Effector memory CD4-positive, alpha-beta T cell (primary cell): ENCODE measurements at places on chromosomes 3 and 15.

DNA sequence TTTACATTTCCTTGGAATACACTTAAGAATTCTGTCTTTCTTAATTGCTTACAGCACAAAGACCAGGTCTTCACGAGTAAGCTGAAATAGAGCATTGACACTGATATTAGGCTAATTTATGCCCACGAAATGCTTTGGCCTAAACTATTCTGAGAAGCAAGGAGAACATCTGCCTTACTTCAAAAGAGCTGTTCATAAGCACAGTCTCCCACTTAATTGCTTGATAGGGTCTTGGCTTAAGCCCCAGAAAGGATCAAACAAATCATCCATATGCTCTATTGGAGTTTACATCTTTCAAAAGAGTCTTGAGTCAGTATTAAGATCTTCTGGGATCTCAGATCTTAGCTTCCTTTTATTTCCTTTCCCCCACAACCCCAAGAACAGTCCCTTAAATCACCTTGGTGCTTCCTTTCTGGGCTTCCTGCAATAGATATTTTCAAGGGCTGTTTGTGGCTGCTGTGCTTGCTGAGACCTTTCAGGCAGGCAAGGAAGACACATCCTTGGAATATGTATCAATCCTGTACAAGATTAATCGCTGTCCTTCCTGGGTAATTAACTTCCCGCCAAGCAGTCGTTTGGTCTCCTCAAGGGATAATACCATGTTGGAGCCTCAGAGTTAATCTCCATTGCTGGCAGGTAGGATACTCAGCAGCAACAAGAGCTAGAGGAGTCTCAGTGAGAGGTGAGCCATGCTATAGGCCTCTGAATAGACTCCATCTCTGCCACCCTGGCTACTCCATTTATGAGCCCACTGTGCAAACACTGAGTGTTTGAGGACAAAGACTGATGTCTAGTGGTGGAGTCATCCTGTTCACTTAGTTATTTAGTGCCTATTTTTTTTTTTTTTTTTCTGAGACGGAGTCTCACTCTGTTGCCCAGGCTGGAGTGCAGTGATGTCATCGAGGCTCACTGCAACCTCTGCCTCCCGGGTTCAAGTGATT is 37.1 kb downstream of the TMEM158 start:
- H3K4me1 ChIP-seq, result no peaks in the 10 kb centered on the region

DNA sequence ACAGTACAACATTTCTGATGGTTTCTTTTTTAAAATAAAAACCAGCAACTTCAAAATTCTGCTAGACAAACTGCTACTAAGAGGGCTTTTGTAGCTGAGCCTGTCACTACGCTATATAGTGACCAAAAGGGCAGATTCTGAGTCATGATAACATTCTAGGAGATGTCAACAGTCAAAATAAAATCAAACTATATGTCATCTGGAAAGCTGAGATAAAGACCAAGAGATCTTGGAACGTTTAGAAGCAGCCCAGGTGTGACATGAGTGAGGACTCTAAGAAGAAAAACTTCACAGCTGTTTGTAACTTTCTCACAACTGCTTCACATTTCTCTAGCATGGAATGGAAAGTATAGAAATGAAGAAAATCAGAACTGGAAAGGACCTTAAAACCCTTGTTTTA is 84.6 kb downstream of the FILIP1L start:
- no peak overlapping the region for H3K4me3 ChIP-seq
- H3K27ac ChIP-seq, result no peak overlapping the region
- no peaks in the 10 kb centered on the region for H3K36me3 ChIP-seq
- DNase-seq, result no peak

- no peak for DNase-seq
- H3K4me1 ChIP-seq, result no peaks in the 10 kb centered on the region
- peaks cover 2% of the 10 kb centered on the region for H3K27me3 ChIP-seq
- H3K36me3 ChIP-seq, result no peaks in the 10 kb centered on the region
Observed at GRCh38 chr15:39327005-39327730, 253.7 kb upstream of the THBS1 start.

DNA sequence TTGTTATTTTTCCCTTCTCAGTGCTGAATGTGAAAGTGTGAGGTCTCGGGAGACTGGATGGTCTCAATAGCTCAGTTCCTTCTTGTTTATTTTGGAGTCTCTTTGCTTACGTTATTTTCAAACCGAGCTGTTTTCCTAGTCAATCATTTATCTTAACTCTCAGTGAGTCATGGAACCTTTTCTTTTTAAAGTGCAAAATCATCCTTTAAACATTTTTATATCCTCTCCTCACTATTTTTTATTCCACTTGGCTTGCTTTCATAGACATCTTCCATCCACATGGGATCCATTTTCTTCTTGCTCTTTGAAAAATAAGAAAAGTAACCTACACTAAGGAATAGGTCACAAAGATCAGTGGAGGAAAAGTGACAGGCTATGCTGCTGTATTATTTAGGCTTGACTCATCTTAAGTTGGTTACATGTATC is 497.8 kb downstream of the NAALADL2 start:
- H3K36me3 ChIP-seq, result no peaks in the 10 kb centered on the region
- H3K4me3 ChIP-seq, result no peak overlapping the region
- H3K4me1 ChIP-seq, result no peaks in the 10 kb centered on the region
- H3K27ac ChIP-seq, result no peak overlapping the region

GRCh38 chr3:176896640-176897039 is 300.6 kb downstream of the TBL1XR1 start:
- no peaks in the 10 kb centered on the region for H3K27me3 ChIP-seq
- no peak overlapping the region for H3K4me3 ChIP-seq
- DNase-seq, result no peak
- H3K4me1 ChIP-seq, result no peaks in the 10 kb centered on the region
- no peak overlapping the region for H3K27ac ChIP-seq
- no peaks in the 10 kb centered on the region for H3K36me3 ChIP-seq

DNA sequence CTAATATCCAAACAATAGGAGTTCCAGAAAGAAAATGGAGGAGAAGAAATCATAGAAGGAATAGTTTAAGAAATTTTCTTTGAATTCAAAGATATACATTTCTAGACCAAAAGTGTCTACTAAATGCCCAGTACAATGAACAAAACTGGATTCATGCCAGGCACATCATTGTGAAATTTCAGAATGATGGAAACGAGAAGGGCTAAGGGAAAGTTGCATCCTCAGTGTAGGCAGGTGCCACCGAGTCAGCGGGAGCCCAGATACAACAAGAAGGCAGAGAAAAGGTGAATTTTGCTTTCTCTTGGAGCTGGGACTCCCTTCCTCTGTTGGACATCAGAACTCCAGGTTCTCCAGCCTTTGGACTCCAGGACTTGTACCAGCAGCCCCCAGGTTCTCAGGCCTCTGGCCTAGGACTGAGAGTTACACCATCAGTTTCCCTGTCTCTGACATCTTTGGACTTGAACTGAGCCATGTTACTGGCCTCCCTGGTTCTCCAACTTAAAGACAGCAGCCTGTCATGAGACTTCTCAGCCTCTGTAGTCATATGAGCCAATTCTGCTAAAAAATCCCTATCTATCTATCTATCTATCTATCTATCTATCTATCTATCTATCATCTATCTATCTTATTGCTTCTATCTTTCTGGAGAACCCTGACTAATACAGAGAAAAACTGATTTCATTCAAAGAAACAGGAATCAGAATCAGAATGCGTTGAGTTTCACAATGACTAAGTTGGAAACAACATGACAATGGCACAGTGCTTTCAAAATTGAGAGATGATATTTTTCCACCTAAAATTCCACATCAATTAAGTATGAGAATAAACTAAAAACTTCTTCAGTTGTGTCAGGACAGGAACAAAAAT is 207.7 kb downstream of the FAM43A start:
- no peak overlapping the region for H3K27ac ChIP-seq
- no peaks in the 10 kb centered on the region for H3K36me3 ChIP-seq
- H3K4me3 ChIP-seq, result no peak overlapping the region
- H3K27me3 ChIP-seq, result no peaks in the 10 kb centered on the region
- no peaks in the 10 kb centered on the region for H3K4me1 ChIP-seq

DNA sequence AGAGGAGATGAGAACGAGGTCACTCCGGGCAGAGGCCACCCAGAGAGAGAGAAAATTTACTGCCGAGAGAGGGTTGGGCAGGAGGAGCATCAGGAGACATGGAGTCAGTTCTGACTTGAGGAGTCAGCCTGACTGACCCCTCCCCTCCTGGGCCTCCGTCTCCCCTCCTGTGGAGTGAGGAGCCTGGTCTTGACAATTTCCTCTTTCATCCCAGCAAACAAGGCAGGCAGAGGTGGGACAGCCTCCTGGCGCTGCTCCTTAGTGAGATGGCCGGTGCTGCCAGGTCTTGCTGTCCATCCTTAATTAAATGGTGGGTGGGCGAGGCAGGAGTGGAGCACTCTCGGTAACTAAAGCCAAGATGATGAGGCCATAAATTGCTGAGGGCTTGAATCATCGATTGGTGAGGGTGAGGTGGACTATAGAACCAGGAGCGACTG is 60.6 kb downstream of the CYP11A1 start:
- no peaks in the 10 kb centered on the region for H3K4me1 ChIP-seq
- no peak overlapping the region for H3K27ac ChIP-seq
- no peak overlapping the region for H3K4me3 ChIP-seq
- no peaks in the 10 kb centered on the region for H3K36me3 ChIP-seq
- peaks cover 4% of the 10 kb centered on the region for H3K27me3 ChIP-seq
- no peak for DNase-seq

DNA sequence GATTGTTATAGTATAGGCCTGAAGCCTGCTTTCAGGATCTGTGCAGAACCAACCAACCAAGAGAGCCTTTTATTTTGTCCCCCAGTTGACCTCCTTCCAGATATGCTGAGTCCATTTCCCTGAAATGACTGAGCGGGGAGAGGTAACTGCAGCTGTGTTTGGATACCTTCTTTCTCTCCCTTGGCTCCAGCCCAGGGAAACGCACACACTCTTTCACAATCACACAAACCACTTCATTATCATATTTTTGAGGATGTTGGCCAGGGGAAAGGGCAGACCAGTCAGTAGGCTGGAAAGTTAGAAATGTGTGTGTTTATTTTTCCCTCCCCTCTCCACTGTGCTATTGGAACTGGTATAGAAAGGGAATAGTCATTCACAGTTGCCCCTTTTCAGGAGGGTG is 417.7 kb upstream of the TBL1XR1 start:
- H3K27me3 ChIP-seq, result no peaks in the 10 kb centered on the region
- no peak overlapping the region for H3K27ac ChIP-seq
- DNase-seq, result no peak
- H3K36me3 ChIP-seq, result no peaks in the 10 kb centered on the region

GRCh38 chr3:16916840-16917239 is 32.1 kb downstream of the PLCL2 start:
- H3K36me3 ChIP-seq, result peaks cover 5% of the 10 kb centered on the region
- DNase-seq, result no peak
- H3K27ac ChIP-seq, result no peak overlapping the region
- peaks cover 15% of the 10 kb centered on the region for H3K4me1 ChIP-seq
- no peak overlapping the region for H3K4me3 ChIP-seq

DNA sequence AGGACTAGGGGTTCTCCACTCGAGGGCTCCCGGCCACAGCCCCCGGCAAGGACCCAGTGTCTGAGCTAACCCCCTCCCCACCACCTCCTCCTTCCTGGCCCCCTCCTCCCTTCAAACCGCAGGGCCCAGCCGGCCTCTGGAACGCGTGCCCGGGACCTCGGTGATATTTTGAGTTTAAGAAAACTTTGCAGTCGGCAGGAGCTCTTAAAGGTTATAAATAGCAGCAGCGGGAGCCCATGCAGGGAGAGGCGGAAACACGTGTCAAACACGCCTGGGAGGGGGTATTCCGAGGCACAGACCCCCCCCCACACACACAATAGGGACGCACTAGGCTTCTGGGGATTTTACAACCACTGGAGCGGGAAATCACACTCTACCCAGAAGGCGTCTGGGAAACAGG is 3.1 kb upstream of the PTH1R start:
- no peak for DNase-seq
- no peaks in the 10 kb centered on the region for H3K27me3 ChIP-seq
- no peaks in the 10 kb centered on the region for H3K36me3 ChIP-seq
- no peak overlapping the region for H3K27ac ChIP-seq
- H3K4me3 ChIP-seq, result no peak overlapping the region

GRCh38 chr3:171566803-171567422 is 106.7 kb upstream of the TNIK start:
- H3K4me1 ChIP-seq, result no peaks in the 10 kb centered on the region
- H3K27me3 ChIP-seq, result no peaks in the 10 kb centered on the region
- no peak overlapping the region for H3K4me3 ChIP-seq
- H3K36me3 ChIP-seq, result no peaks in the 10 kb centered on the region
- no peak for DNase-seq

GRCh38 chr3:102354818-102355515 is 79.8 kb upstream of the ZPLD1 start:
- no peak overlapping the region for H3K4me3 ChIP-seq
- no peaks in the 10 kb centered on the region for H3K4me1 ChIP-seq
- no peaks in the 10 kb centered on the region for H3K36me3 ChIP-seq
- DNase-seq, result no peak
- no peaks in the 10 kb centered on the region for H3K27me3 ChIP-seq

GRCh38 chr3:14861031-14861430 is 42.3 kb downstream of the FGD5 start:
- no peak overlapping the region for H3K27ac ChIP-seq
- no peaks in the 10 kb centered on the region for H3K27me3 ChIP-seq
- H3K36me3 ChIP-seq, result no peaks in the 10 kb centered on the region
- DNase-seq, result no peak

- peaks cover 5% of the 10 kb centered on the region for H3K4me1 ChIP-seq
- H3K27me3 ChIP-seq, result no peaks in the 10 kb centered on the region
- DNase-seq, result no peak
- peak overlapping the region; percentile 9 for H3K4me3 ChIP-seq
- no peaks in the 10 kb centered on the region for H3K36me3 ChIP-seq
- no peak overlapping the region for H3K27ac ChIP-seq
Observed at GRCh38 chr3:171491361-171491760, 31.2 kb upstream of the TNIK start.

DNA sequence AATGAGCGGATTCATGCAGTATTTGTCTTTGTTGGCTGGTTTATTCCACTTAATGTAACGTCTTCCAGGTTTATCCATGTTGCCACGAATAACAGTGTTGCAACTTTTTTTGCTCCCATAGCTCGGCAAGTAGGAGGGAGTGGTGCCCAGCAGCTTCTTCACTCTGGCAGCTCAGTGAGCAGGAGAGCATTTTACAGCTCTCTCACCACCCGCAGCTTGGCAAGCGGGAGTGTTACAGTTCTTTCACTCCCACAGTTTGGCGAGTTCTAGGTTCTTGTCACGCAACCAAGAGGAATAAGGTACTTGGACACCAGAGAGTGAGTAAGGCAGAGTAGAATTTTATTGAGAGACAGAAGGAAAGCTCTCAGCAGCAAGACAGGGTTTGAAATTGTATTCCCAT is 935.2 kb downstream of the TBL1XR1 start:
- H3K4me1 ChIP-seq, result no peaks in the 10 kb centered on the region
- no peaks in the 10 kb centered on the region for H3K27me3 ChIP-seq
- no peak overlapping the region for H3K4me3 ChIP-seq
- no peak for DNase-seq
- no peaks in the 10 kb centered on the region for H3K36me3 ChIP-seq

DNA sequence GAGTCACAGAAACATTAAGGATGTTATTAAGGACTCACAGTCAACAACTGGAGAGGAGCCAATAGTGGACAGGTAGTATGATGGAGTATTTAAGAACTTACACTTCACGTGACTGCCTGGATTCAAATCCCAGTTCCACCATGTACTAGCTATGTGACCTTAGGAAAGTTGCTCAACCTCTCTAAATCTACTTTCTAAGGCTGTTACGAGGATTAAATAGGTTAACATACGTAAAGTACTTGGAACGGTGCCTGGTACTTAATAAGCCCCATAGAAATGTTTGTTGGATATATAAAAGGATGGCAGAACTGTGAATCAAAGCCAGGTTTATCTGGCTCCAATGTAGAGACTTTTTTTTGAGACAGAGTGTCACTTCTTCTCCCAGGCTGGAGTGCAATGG is 24.4 kb downstream of the THRB start:
- no peak overlapping the region for H3K27ac ChIP-seq
- no peaks in the 10 kb centered on the region for H3K36me3 ChIP-seq
- H3K4me3 ChIP-seq, result no peak overlapping the region
- DNase-seq, result no peak
- H3K27me3 ChIP-seq, result no peaks in the 10 kb centered on the region
